ENCODE measurements at places on chromosomes 2 and 18. TPM values are rescaled to one million over a fixed set of nuclear protein-coding genes. Genes with fewer than 3 reads are reported as not detected.

SRD5A2 gene
- not detected for total RNA-seq

FIGN gene
- not detected for total RNA-seq

DSG3 gene
- not detected for total RNA-seq

MEP1B gene
- not detected for total RNA-seq

GCG gene
- not detected for total RNA-seq

ANKRD30B gene
- not detected for total RNA-seq

AQP12B gene
- total RNA-seq, result not detected

REL gene
- 20.5 TPM for total RNA-seq

NYAP2 gene
- total RNA-seq, result not detected

SPRED2 gene
- total RNA-seq, result 16.4 TPM

ATF2 gene
- 55.0 TPM for total RNA-seq

SMARCAL1 gene
- total RNA-seq, result 20.7 TPM

DSG4 gene
- total RNA-seq, result not detected

FASTKD1 gene
- total RNA-seq, result 37.9 TPM

HYCC2 gene
- total RNA-seq, result 29.3 TPM

DAW1 gene
- total RNA-seq, result not detected

CLEC4F gene
- total RNA-seq, result not detected

HOXD13 gene
- not detected for total RNA-seq

SKOR2 gene
- total RNA-seq, result not detected

ABCG8 gene
- total RNA-seq, result not detected

MYCN gene
- 0.14 TPM for total RNA-seq

ELOA2 gene
- not detected for total RNA-seq

NCKAP5 gene
- not detected for total RNA-seq

FRZB gene
- not detected for total RNA-seq

DLGAP1 gene
- total RNA-seq, result not detected

PPP1R1C gene
- not detected for total RNA-seq

TRIM43 gene
- not detected for total RNA-seq

STPG4 gene
- 0.34 TPM for total RNA-seq

ASPRV1 gene
- total RNA-seq, result 1.3 TPM

DOK6 gene
- 0.02 TPM for total RNA-seq

NXPH2 gene
- total RNA-seq, result not detected

ANKRD30BL gene
- not detected for total RNA-seq

IL36G gene
- total RNA-seq, result not detected

HS6ST1 gene
- 7.7 TPM for total RNA-seq

PTPRN gene
- not detected for total RNA-seq

EPB41L3 gene
- 6.9 TPM for total RNA-seq

MAP3K19 gene
- not detected for total RNA-seq

AQP4 gene
- total RNA-seq, result not detected

GALM gene
- 29.9 TPM for total RNA-seq

CCDC150 gene
- 9.2 TPM for total RNA-seq

KIF1A gene
- 0.60 TPM for total RNA-seq

SLC9A4 gene
- total RNA-seq, result 0.13 TPM

FAM161A gene
- 2.7 TPM for total RNA-seq

FAM237A gene
- not detected for total RNA-seq

ARL6IP6 gene
- 34.9 TPM for total RNA-seq

STAT4 gene
- 166 TPM for total RNA-seq

GPAT2 gene
- total RNA-seq, result 5.5 TPM

MARCHF4 gene
- total RNA-seq, result not detected

ANKRD62 gene
- not detected for total RNA-seq

NTSR2 gene
- total RNA-seq, result not detected

CDH20 gene
- not detected for total RNA-seq

UPP2 gene
- not detected for total RNA-seq

IL36B gene
- not detected for total RNA-seq

CCDC141 gene
- 13.0 TPM for total RNA-seq

Measured in activated naive CD4-positive, alpha-beta T cell treated with anti-CD3 and anti-CD28 coated beads, Interleukin-2, amount 10 ng/mL, durations not matched to agents 5 hours and 36 hours (primary cell).